Progenitor cell of endocrine pancreas (in vitro differentiated cells): ENCODE measurements at places on chromosomes 16 and 17. TPM values are rescaled to one million over a fixed set of nuclear protein-coding genes. Genes with fewer than 3 reads are reported as not detected.

CCDC200 gene
- not detected in 2 replicates for total RNA-seq

PTGES3L gene
- 5.6 and 6.5 TPM in 2 replicates for total RNA-seq

LHX1 gene
- 1.8 and 2.0 TPM in 2 replicates for total RNA-seq

AARSD1 gene
- 59.3 and 69.8 TPM in 2 replicates for total RNA-seq

RNF43 gene
- 18.7 and 19.2 TPM in 2 replicates for total RNA-seq

GNAO1 gene
- total RNA-seq, result 13.6 and 14.6 TPM in 2 replicates

NR1D1 gene
- 2.4 and 2.6 TPM in 2 replicates for total RNA-seq

TEX19 gene
- total RNA-seq, result 0.24 TPM in 1 of 2 replicates, not detected in the other

CBFA2T3 gene
- 12.5 and 12.9 TPM in 2 replicates for total RNA-seq

DNA sequence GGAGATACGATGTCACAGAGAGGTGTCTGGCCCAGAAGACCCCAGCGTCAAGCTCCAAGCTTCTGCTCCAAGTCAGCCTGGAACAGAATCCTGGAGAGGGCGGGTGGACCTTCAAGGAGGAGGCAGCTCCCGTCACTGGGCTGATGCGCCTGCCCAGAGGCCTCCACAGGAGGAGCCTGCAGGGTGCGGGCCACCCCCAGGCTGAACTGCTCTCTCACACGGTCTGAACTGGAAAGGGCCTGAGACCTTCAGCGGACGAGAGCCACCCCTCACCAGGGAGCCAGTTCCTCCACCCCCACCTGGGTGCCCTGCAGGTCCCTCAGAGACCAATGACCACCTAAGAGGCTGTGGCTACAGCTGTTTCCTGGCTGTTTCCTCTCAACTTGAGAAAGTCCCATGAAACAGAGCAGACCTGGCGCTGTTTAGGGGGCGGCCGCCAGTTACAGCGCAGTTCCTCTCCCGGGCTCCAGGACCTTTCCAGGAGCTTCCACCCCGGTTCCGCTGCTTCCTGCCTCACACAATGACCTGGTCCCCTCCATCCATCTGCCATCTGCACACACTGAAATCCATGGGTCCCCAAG is 36.0 kb upstream of the KLHDC4 start:
- DNase-seq, result no peak

DNA sequence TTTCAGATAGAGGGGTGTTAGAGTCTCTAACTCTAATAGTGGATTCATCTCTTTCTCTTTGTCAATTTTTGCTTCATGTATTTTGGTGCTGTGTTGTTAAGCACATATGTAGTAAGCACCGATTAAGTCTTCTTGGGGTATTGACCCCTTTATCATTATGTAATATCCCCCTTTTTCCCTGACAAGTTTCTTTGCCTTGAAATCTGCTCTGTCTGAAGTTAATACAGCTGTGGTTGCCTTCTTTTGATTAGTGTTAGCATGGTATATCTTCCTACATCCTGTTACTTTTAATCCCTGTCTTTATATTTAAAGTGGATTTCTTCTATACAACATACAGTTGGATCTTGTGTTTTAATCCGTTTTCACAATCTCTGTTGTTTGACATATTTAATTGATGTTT is 60.6 kb downstream of the BCAS3 start:
- DNase-seq, result no peak

DNA sequence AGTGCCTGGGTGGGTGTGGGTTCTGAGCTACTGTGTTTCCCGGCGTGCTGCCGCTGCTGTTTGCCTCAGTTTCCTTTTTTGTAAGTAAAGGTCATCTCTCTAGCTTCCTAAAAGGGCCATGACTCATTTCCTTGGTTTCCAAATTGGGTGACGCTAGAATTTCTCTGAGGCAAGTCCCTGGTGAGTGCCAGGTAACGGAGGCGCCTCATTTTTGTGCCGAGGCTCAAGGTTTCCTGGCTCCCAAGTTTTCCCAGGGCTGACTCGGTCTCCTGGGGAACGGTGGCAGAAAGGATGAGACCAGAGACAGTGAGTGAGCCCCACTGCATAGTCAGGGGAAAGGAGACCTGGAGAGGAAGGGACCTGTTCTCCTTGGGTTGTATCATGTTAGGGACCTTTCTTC is 20.3 kb downstream of the MSI2 start:
- no peak for DNase-seq

DNA sequence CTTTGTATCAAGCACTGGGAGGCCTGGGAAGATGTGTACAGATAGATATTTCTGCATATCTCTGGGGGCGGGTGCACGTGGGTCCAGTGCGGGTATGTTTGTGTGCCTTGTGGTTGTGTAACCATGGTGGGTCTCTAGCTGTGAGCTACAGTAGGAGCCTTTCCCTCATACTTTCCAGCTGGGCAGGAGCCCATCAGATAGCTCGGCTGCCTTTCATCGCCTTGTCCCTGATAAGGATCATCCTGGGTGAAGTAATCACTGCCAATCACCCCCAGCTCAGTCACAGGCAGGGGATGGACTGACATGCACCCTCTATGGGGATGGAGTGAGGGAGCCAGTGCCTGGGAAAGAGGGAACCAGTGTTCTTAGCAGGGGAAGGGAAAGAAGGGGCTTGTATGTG is 3.2 kb upstream of the SCRN2 start:
- DNase-seq, result no peak

DNA sequence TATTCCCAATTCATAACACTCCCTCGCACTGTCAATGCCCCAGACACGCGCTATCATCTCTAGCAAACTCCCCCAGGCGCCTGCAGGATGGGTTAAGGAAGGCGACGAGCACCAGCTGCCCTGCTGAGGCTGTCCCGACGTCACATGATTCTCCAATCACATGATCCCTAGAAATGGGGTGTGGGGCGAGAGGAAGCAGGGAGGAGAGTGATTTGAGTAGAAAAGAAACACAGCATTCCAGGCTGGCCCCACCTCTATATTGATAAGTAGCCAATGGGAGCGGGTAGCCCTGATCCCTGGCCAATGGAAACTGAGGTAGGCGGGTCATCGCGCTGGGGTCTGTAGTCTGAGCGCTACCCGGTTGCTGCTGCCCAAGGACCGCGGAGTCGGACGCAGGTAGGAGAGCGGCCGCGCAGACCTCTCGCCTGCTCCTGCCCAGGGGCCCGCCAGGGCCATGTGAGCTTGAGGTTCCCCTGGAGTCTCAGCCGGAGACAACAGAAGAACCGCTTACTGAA is at the start of gene GRN:
TSS of gene GRN (plus strand) at position 364 of the 515 bp plus-strand sequence. CDS start 3,863 bp downstream, outside the sequence.
- peak; percentile 91 for DNase-seq

DNA sequence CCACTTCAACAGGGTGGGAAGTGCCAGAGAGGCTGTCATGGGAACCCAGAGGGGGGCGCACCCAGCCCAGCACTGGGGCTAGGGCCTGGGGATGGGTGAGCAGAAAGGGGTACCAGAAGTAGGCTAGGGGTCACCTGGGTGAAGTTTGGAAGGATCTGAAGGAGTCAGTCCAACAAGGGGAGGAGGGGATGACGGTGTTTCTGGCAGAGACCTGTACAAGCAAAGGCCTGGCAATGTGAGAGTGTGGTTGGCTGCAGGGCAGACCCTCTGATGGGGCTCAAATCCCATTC is 13.4 kb upstream of the KATNB1 start:
- DNase-seq, result no peak

DNA sequence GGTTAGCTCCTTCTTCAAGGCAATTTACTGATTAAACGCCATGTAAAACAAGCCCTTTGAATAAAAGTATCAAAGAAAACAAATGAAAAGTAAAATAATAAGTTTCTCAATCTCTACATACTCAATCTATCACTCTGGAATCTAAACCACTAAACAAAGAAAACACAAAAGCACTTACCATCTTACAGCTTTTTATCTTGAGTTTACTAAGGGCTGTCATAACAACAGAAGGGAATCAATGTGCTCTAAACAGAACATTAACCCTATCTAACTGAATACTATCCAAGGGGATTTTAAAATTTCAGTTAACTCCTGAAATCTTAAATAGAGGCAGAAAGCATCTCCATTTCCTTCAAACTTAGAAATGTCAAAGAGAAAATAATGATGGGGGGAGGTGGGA is 3.4 kb downstream of the SKA2 start:
- DNase-seq, result no peak

GRCh38 chr17:42274812-42275526 is 1.2 kb downstream of the STAT5B start:
- DNase-seq, result no peak

GRCh38 chr16:17070882-17071592 is 399.7 kb downstream of the XYLT1 start:
- no peak for DNase-seq

DNA sequence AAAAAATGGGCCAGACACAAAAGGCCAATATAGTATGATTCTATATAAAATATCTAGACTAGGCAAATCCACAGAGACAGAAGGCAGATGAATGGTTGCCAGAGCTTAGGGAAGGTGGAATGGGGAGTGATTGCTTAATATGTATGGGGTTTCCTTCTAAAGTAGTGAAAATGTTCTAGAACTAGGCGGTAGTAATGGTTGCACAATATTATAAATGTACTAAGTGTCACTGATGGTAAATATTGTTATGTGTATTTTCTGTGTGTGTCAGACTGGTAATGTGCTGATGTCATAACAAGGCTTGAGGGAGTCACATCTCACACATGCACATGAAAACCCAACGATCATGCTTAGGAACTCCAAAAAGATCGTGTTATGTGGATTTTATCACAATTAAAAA is 106.9 kb upstream of the SIAH1 start:
- DNase-seq, result no peak

GRCh38 chr16:27433636-27434035 is 31.7 kb downstream of the IL21R start:
- DNase-seq, result peak; percentile 3

DNA sequence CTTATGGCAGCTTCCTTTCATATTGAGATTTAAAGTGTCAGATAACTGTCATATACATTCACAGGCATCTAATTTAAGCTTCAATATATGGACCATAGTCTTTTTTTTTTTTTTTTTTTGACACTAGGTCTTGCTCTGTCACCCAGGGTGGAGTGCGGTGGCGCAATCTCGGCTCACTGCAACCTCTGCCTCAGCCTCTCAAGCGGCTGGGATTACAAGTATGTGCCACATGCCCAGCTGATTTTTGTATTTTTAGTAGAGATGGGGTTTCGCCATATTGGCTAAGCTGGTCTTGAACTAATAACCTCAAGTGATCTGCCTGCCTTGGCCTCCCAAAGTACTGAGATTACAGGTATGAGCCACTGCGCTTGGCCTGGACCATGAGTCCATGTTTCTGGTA is 13.6 kb downstream of the CEP95 start:
- DNase-seq, result no peak

GRCh38 chr16:11700264-11701029 is 32.2 kb downstream of the SNN start:
- DNase-seq, result no peak

DNA sequence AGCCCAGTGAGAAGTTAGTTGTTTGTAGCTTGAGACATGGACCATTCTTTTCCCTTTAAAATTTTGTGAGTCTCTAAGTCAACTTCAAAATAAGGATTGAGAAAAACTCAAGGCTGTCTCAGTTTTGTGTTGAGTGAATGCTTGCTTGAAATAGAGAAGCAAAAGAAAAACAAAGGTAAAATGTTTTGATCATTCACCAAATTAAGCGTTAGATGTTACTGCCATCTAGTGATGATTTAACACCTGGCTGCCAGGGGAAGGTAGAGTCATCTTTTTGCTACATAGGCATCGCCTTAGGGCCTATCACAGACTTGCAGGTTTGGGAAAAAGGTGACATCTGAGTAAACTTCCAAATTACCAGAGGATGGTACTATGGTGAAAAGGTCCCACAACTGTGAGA is 74.4 kb downstream of the PCTP start:
- no peak for DNase-seq

DNA sequence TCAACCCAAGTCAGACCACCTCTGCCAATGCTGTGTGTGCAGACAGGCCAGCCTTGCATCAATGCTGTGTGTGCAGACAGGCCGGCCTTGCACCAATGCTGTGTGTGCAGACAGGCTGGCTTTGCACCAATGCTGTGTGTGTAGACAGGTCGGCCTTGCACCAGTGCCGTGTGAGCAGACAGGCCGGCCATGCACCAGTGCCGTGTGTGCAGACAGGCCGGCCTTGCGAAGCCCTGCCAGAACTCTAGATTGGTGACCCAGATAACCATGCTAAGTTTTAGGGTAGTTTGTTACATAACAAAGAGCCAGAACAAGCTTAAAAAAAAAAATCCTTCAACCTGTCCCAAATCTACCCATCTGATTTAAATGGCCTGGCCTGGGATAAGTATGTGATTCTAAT is 54.3 kb downstream of the ELAC2 start:
- DNase-seq, result no peak

GRCh38 chr17:81498953-81499600 is 13.5 kb downstream of the ACTG1 start:
- DNase-seq, result no peak

DNA sequence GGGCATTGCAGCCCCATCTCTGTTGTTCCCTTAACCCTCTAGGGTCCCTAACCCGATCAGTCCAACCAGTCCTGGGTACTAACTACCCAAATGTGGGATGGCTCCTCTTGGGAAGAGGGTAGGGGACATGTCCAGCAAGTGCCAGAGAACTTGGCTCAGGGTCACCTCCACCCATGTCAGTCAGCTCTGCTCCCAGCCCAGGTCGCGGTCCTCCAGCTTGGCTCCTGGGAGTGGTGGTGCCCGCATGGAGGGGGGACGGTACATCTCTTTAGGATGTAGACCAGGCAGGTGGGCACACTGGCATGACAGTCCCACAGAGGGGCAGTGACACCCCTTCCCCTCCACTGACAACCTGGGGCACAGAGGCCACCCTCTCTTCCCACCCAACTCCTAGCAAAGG is 6.0 kb downstream of the TMUB2 start:
- DNase-seq, result no peak

- DNase-seq, result no peak
Measured at GRCh38 chr17:17822189-17822588, 14.6 kb downstream of the SREBF1 start.

DNA sequence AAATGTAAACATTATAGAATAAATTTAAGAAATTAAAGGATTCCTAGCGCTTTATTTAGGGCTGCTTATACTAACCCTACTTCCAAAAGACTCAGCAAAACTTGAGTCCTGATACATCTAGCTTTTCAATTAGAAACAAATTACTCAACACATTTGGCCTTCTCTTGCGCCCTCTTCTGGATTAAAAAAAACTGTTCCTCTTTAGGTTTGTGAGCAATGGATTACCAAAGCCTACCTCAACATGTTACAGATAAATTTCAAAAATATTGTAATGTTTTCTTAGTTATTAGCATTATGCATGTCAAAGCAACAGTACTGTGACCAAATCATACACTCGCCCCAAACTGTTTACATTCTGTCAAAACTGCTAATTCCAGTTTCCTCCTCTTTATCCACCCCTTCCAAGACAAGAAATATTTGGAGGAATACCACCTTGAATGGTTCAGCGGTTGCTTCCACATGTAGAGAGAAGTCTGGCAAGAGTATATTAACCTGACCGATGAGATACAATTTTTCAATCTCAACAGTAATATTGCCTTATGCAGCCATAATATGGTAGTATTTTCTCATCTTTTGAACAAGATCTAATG is 2.7 kb downstream of the NUFIP2 start:
- DNase-seq, result no peak

- no peak for DNase-seq
Measured at GRCh38 chr16:31874366-31875111, 932 bp downstream of the ZNF267 start.

DNA sequence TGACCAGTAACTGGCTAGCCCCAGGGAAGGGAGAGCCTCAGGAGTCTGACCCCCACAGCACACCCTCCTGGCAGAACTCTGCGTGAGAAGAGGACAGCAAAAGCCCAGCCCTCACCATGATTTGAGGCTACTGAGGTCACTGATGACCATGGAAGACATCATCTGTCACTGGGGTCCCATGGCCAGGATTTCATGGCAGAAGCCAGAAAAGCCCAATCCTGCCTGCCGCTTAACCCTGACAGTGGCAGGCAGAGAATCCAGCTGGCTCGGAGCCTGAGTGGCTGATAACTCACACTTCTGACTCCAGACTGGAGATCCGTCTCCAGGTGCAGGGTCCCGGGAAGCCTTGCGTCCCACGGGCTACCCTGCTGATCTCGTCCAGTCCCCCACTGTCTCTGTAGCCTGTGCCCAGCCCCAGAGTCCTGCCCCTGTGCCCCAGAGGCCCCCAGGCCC is 17.5 kb downstream of the GRIN2C start:
- DNase-seq, result no peak
